Fibroblast of lung (primary cell): ENCODE measurements at places on chromosomes 5 and 9. TPM values are rescaled to one million over a fixed set of nuclear protein-coding genes. Genes with fewer than 3 reads are reported as not detected.
A peak's percentile ranks its signal among the peaks of the same experiment; 100 is the strongest.

Gene LRRC70
- 0.51 and 1.3 TPM in 2 replicates for total RNA-seq

Gene ARSK
- total RNA-seq = 10.0 and 19.3 TPM in 2 replicates

Gene GFI1B
- total RNA-seq = under 0.01 TPM in 1 of 2 replicates, not detected in the other

Gene TMEM174
- total RNA-seq = not detected in 2 replicates

Gene BARHL1
- not detected in 2 replicates for total RNA-seq

Gene ZNF883
- total RNA-seq = 6.2 and 9.7 TPM in 2 replicates

- DNase-seq = no peak
These were observed 139.5 kb upstream of the RAPGEF1 start for GRCh38 chr9:131879181-131879910.

GRCh38 chr5:153404747-153405146 lies 85.7 kb upstream of the GRIA1 start:
- no peak for DNase-seq

- no peak for DNase-seq
These were observed 315.3 kb upstream of the ZNF608 start for GRCh38 chr5:125061726-125062125.

DNA sequence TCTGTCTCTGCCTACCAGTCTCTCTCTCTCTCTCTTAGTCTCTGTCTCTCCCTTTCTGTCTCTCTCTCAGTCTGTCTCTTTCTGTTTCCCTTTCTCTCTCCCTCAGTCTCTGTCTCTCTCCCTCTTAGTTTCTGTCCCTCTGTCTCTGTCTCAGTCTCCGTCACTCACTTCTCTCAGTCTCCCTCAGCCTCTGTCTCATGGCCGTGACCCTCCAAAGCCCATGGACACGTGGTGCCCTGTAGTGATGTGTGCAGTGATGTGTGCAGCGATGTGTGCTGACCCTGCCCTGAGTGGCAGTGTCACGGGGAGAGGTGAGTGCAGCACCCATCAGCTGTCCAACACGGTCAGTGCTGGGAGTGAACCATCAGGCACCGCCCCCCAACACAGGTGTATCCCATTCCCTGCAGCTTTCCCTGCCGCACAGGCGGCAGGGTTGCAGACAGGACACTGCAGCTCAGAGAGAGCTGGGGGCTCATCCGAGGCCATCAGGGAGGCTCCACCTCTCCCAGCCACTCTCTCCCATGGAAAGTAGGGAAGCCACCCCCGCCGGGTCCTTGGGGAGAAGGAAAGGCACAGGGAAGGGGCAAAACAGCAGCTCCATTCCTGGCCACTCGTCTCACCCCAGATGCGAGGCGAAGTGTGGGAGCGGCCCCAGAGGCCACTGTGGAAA lies 794 bp upstream of the LRRC14B start:
- DNase-seq = no peak

- no peak for DNase-seq
These were observed 507 bp downstream of the RICTOR start for GRCh38 chr5:39073767-39074016.

DNA sequence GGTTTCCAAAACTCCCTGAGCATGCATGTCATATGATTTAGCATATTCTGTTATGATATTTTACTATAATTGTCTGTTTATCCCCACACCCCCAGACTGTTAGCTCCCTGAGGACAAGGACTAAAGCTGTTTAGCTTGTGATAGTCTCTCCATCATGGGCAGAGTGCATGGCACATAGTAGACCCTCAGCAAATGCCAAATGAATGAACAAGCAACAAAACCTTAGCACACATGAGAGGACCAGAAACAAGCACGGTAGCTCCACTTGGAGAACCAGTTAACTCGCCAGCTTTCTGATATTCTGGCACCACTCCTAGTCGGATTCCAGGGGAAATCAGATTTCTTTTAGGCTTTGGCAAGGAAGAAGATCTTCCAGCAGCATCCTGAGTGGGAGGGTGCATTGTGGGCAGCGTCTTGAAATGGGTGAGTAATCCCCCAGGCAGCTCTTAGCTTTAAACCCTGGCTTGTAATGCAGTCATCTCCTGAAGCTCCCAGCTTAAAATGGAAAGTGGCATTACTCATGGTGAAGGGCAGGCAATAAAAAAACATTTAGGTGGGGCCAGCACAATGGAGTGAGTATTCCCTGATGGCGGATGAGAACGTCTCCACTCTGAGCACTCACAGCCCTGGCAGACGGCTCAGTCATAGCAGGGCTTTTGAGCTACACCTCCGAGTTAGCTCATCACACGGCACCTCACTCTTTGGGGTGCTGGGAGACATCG lies 41.1 kb downstream of the FGF1 start:
- peak; percentile 100 for DNase-seq

DNA sequence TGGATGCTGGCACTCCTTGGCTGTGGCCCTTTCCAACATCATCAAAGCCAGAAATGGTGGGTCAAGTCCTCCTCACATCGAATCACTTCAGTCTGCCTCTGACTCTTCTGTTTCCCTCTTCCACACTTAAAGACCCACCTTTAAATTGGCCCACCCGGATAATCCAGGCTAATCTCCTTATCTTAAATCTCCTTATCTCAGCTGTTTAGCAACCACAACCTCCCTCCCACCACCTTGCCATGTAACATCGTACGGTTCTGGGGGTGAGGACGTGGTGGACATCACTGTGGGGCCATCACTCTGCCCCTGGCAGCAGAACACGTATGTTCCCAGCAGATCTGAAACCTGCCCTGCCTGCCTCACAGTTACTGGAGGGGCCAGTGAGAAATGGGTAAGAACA lies 11.5 kb downstream of the IGFBPL1 start:
- DNase-seq = no peak

- DNase-seq = peak; percentile 34
These were observed 101.2 kb downstream of the TRIM36 start for GRCh38 chr5:115068239-115069086.

- no peak for DNase-seq
These were observed 144.0 kb downstream of the TMC1 start for GRCh38 chr9:72665421-72665820.

DNA sequence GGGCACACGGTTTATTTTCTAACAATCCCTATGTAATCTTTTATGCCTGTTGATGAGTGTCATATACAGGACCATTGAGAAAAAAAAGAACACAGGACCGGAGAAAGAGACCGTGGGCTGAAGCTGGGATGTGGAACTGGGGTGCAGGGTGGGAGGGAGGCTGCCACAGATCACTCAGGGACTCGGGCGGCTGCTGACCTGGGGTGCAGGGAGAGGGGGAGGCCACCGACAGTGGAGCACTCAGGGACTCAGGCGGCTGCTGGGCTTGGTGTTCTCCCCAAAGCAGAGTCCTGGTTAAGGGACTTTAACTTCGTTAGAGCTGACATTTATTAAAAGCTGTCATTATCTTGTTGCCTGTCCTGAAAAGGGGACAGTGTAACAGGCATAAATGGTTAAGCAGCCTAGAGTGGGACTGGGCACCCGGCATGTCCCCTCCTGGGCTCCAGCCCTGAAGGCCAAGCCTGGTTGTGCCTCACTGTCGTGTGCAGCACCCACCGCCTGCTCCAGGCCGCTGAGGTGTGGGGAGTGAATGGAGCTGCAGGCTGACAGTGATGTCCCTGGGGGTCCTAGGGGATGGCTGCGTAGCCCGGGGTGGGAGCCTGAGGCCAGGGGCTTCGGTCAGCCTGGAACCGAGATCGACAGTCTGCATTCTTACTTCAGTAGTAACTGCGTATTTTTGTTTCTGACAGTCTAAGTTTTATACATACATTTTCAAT lies 14.0 kb downstream of the NDUFS6 start:
- no peak for DNase-seq

GRCh38 chr5:137078171-137078665 lies 420.9 kb downstream of the SPOCK1 start:
- DNase-seq = no peak

DNA sequence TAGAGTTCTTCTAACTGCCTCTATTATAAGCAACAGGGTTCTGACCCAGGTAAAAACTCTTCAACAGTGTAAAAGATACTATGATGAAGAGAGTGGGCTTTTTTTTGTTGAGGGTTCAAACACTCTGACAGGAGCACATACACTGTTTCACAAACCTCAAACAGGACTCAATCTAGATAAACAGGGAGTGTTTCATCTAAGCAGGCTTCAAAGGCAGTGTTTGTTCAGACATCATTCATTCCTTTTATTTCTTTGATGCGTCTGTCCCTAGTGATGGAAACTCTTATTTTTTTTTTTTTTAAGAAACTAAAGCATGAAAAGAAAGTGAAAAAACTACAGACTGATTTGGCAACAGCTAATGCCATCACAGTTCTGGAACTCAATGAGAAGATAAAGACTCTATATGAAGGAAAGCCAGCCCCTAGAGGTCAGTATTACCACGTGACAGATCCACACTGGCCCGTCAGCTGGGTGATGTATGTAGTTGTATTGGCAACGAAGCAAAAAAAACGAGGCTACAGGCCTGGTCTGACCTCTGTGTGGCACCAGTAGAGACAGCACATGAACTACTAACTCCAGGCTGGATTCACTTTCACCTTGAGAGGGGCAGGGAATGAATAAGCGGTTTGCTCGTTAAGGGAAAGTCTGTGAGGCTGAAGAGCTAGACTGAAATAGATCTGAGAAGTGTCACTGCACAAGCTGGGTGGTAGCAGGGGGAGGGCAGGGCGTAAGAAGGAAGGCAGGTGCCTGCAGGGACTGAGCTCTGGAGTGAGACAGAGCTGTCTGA lies 172.2 kb downstream of the CCDC192 start:
- DNase-seq = peak; percentile 56

- DNase-seq = no peak
These were observed 85.4 kb upstream of the FSTL4 start for GRCh38 chr5:133697536-133698258.

DNA sequence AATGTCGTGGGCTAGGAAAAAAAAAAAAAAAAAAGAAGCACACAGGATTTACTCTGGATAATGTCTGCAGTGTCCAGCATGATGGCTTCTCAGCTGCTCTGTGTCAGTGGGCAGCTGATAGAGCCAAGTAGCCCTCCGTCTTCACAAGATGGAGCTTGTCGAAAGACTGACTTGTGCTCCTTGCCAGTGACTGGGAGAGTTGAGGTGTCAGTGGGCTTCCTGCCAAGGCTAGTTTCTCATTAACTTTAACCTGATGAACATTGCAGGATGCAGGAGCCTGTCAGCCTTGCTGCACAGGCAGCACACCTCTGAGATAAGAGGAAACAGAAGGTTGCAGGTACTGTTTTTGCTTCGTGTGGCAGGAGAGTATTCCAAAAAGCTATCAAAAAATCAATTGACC lies 171.4 kb upstream of the SGCD start:
- DNase-seq = no peak

- peak; percentile 98 for DNase-seq
These were observed 10.0 kb downstream of the ENC1 start for GRCh38 chr5:74630453-74631066.

GRCh38 chr9:98786750-98787510 lies 9.4 kb downstream of the ANKS6 start:
- no peak for DNase-seq

DNA sequence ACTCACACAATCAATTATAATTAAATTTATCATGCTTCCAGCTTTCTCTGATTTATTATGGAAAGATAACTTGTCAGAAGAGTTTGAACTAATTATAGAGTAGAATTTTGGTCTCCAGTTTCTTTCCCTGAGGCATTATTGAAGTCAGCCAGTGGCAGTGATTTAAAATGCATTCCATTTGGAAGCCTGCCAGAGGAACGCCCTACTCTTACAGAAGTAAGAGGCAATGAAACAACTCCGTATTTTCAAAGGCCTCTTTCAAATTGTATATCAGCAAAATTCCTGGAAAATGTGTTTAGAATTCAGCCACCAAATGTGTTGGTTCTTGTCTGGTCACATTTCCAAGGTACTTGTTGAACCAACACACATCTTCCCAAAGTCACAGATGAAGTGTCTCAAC lies 640.9 kb downstream of the SEMA5A start:
- peak; percentile 65 for DNase-seq

GRCh38 chr9:114301798-114302565 lies 20.9 kb upstream of the ORM1 start:
- no peak for DNase-seq

DNA sequence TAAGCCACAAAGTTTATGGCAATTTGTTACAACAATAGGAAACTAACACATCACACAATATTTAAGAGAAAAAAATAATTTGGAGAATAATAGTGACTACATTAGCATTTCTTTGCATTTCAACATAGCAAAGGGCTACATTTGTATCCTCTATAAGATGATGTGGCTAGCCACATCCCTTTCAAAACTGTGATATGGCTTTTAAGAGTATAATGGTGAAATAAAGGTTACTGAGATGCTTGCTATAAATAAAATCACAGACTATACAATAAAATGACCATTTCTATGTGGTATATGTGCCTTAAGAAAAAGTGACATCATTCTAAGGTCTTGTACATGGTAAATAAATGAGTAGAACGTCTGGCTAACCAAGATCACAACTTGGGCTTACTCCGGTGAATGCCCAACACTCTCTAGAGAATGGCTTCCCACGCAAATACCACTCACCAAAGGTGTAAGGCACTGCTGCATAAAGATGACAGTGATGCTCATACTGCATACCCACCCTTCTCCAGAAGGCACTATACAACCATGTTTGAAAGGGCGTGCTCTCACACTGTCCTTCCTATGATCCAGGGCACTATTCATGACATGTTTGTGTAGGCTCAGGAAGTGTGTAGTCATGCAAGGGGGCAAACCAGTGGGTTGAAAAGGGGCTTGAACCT lies 286.5 kb downstream of the MLLT3 start:
- DNase-seq = no peak

DNA sequence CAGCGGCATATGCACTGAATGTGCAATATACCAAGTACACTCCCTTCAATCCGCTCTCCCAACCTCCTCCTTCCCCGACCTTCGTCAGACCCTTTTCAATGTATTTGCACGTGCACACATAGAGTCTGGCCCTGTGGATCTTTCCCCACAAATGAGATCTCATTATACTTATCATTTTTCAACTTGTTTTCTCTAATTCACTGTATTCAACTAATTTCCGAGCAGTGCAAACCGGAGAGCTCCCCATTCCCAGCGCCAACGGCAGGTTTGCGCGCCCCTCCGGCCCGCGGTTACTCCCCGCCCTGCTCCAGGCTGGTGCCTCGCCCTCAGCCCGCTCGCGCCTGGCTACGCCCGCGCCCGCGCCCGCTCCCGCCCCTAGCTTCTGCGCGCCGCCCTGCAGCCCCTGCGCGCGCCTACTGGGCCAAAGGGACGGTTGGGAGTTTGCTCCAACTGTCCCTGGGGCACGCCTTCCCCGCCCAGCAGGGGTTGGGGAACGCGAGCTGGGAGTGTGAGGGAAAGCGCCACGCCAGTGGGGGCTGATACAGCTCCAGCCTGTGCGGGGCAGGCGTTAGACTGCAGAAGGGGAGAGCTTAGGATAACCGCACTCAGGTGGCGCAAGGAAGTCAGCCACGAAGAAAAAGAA lies 3.3 kb upstream of the CDC20B start:
- DNase-seq = no peak

GRCh38 chr9:132768932-132769905 lies 99.0 kb downstream of the GTF3C4 start:
- DNase-seq = peak; percentile 69

GRCh38 chr5:158789441-158789840 lies 310.3 kb downstream of the EBF1 start:
- no peak for DNase-seq
